Psoas muscle (tissue), 8 donors: ENCODE measurements at places on chromosomes 3 and 15. TPM values are rescaled to one million over a fixed set of nuclear protein-coding genes. Genes with fewer than 3 reads are reported as not detected.
A peak's percentile ranks its signal among the peaks of the same experiment; 100 is the strongest.

Gene SAXO2
- polyA plus RNA-seq, result 0.80 TPM

Gene XIRP1
- 523 TPM for polyA plus RNA-seq

Gene RBMS3
- polyA plus RNA-seq, result 3.8 TPM

Gene OCA2
- polyA plus RNA-seq, result 0.04 TPM

Gene C15orf62
- 0.05 TPM for polyA plus RNA-seq

Gene SLC9A9
- 1.3 TPM for polyA plus RNA-seq

Gene CHST13
- not detected for polyA plus RNA-seq

Gene ATP10A
- polyA plus RNA-seq, result 0.14 TPM

Gene ABCF3
- polyA plus RNA-seq, result 108 TPM

Gene EXD1
- 0.43 TPM for polyA plus RNA-seq

DNA sequence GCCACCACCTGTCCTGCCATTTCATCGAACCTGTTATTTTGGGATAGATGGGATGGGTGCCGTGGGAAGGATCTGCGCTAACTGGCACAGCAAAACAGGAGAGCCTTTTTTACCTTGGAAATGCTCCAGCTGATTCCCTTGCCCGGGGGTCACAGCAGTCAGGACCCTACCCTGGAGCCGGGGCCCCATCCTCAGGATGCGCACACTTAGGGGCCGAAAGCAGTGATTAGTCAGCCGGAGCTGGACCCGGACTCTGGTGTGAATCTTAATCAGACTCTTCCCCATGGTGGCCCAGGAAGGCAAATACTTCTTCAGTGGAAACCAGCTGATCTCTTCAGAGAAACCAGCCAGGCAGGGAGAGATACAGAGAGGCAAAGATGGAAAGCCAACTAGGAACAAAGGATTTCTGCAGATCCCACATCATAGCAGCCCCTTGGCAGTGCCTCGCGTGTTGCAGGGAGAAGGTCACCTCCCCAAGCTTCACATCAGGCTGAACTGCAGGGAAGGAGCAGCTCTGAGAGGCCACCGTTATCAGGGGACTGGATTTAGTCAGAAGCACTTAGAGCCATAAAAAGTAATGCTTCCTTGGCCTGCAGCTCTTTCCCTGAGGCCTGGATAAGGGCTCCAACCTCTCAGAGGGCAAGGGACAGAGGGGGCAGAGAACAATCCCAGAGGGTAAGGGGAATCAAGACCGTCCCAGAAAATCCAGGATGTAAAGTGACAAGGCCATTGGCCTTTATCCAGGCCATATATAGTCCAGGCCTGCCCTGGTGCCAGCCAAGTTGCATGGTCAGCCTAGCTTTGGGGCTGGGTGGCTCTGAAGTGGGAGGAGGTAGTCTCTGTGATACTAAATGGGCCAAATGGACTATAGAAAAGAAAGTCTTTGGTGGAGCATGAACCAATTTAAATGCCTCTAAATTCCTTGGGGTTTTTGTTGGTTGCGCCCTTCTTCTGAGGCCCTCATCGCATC, 52.9 kb downstream of the WDR76 start:
- no peak for DNase-seq
- H3K27ac ChIP-seq, result no peak overlapping the region
- no peak overlapping the region for H3K4me3 ChIP-seq
- H3K36me3 ChIP-seq, result no peaks in the 10 kb centered on the region
- no peaks in the 10 kb centered on the region for H3K27me3 ChIP-seq

DNA sequence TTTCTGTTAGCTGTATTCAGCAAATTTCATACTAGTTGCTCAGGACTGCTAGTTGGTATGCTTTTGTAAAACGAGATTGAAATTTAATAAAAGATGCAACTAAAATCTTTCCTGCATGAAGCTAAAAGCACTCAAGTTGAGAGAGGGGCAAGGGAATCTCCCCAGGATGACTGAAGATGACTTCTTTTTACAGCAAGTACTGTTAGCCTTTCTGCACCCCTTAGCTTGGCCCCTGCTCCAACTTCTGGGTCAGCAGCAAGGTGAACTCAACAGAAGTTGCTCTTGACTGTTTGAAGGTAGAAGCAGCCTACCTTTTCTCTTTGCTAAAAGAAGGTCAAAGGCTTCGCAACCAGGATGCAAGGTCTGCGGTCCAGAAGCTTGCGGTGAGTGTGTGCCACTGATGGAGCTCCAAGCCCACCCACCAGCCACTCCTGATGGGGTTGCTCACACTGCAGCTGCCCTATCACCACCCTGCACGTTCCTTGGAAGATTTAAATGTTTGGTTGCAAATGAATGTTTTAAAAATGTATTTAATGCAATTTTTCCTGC, 32.5 kb downstream of the NME9 start:
- no peak for DNase-seq
- no peak overlapping the region for H3K4me3 ChIP-seq
- peaks cover 75% of the 10 kb centered on the region for H3K36me3 ChIP-seq
- H3K27ac ChIP-seq, result no peak overlapping the region

DNA sequence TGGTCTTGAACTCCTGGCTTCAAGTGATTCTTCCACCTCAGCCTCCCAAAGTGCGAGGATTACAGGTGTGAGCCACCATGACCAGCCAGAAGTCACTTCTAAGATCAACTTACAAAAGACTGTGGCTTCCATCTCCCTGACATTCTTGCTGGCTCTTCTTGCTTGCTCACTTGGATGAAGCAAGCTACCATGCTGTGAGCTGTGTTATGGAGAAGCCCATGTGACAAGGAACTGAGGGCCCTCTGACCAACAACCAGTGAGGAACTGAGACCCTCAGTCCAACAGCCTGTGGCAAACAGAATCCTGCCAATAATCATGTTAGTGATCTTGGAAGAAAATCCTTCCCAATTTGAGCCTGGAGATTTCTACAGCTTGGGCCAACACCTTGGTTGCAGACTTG, 7.2 kb upstream of the VPS8 start:
- no peak overlapping the region for H3K4me3 ChIP-seq
- no peak for DNase-seq
- H3K4me1 ChIP-seq, result peaks cover 18% of the 10 kb centered on the region
- H3K27me3 ChIP-seq, result no peaks in the 10 kb centered on the region

DNA sequence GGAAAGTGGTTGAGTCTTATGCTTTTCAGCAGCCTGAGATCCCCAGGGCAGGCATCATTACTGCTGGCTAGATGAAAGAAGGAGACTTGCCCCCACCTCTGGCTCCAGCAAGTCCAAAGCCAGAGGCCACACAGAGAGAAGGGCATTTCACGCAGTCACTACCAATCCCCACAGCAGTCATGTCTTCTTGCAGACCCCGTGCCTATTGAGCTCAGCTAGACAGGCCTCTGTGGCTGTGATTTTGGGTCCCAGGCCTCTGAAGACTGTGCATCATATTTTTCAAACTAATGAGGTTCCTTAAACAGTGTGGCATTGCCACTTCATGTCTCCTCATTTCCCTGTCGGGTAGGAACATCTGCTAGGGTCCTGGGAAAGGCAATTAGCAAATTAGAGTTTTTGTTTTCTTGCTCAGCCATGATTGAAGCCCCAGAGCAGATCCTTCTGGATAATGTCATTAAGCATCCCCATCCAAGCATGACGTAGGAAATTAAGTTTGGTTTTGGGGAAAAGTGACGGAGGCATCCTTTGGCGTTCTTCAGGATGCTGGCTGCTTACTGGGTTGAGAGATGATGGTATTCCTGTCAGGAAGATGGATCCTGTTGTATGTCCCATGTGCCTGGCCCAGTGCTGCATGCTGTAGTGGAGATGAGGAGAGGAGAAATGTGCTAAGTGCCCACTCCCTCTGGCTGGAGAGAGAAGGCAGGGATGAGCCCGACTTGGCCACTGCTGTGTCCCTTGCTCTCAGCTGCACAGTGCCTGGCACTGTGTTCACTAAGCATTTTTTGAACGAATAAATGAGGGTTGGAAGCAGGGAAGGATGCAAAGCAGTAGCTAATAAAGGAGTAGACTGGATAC, 7.0 kb downstream of the SPSB4 start:
- H3K4me3 ChIP-seq, result no peak overlapping the region
- H3K36me3 ChIP-seq, result no peaks in the 10 kb centered on the region
- no peaks in the 10 kb centered on the region for H3K27me3 ChIP-seq
- H3K4me1 ChIP-seq, result no peaks in the 10 kb centered on the region
- no peak for DNase-seq

GRCh38 chr3:71226565-71227269, 356.8 kb downstream of the FOXP1 start:
- no peaks in the 10 kb centered on the region for H3K36me3 ChIP-seq
- peak; percentile 44 for DNase-seq
- H3K27me3 ChIP-seq, result no peaks in the 10 kb centered on the region
- H3K4me3 ChIP-seq, result peak overlapping the region; percentile 43
- H3K4me1 ChIP-seq, result peaks cover 12% of the 10 kb centered on the region

- no peak overlapping the region for H3K27ac ChIP-seq
- no peaks in the 10 kb centered on the region for H3K27me3 ChIP-seq
- no peaks in the 10 kb centered on the region for H3K4me1 ChIP-seq
- H3K4me3 ChIP-seq, result no peak overlapping the region
- no peak for DNase-seq
Observed at GRCh38 chr3:103712320-103713008, 1277.6 kb downstream of the ZPLD1 start.

DNA sequence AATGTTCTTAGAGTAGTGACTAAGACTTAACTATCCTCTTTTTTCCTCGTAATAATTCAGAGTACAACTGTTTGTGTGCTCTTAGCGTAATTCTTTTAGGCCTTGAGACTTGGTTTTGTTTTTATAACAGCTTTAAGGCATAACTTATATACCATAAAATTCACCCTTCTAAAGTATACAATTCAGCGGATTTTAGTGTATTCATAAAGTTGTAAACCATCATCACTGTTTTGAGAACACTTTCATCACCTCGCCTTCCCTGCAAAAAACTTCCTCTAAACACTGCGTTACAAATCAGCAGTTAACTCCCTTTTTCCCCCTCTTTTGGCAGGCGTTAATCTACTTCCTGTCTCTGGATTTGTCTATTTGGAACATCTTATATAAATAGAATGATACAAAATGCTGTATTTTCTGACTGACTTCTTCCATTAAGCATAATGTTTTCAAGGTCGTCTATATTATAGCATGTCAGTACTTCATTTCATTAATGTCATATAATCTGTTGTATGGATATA, 18.7 kb downstream of the DNAJC13 start:
- H3K36me3 ChIP-seq, result peaks cover 8% of the 10 kb centered on the region
- no peak for DNase-seq
- no peak overlapping the region for H3K27ac ChIP-seq
- H3K4me3 ChIP-seq, result no peak overlapping the region
- no peaks in the 10 kb centered on the region for H3K27me3 ChIP-seq
- peaks cover 10% of the 10 kb centered on the region for H3K4me1 ChIP-seq

DNA sequence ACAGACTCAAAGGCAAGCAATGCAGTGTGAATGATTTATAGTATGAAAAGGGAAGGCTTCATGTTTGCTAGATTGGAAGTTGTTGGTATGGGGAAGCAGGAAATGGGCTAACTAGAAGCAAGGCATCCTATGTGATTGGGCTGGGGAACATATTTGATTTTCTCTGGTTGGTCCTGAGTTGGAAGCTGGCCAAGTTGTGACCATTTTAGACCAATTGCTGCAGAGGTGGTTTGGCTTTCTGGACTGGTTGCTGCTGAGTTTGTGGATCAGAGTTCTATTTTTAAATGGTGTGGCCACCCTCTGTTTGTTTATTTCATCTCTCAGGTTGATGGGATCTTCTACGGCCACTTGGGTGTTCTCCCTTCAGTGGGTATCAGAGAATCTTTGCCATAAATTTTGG, 39.7 kb downstream of the NUDT16 start:
- H3K27me3 ChIP-seq, result no peaks in the 10 kb centered on the region
- DNase-seq, result no peak
- H3K27ac ChIP-seq, result no peak overlapping the region

GRCh38 chr3:195209847-195210265, 61.1 kb downstream of the XXYLT1 start:
- no peaks in the 10 kb centered on the region for H3K27me3 ChIP-seq
- H3K4me1 ChIP-seq, result peaks cover 30% of the 10 kb centered on the region
- peak; percentile 76 for DNase-seq
- no peaks in the 10 kb centered on the region for H3K36me3 ChIP-seq
- H3K4me3 ChIP-seq, result peak overlapping the region; percentile 54

DNA sequence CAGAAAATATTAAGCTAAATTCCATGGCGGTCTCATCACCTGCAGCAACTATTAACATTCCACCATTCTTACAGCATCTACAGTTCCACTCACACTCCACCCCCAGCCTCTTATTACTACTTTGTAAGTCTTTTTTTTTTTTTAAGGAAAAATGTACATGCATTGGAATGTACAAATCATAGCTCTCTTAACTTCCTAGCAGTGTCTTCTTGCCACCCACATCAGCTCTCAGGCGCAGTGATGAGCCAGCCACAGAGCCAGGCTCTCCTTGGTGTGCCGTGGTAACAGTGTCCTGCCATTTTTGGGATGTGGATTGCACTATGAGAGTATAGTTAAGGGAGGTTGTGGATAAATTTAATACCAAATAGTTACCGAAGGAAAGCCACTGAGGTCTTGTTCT, 17.8 kb downstream of the ABHD17C start:
- H3K4me3 ChIP-seq, result no peak overlapping the region
- H3K4me1 ChIP-seq, result no peaks in the 10 kb centered on the region
- H3K36me3 ChIP-seq, result no peaks in the 10 kb centered on the region
- no peak overlapping the region for H3K27ac ChIP-seq

- no peaks in the 10 kb centered on the region for H3K36me3 ChIP-seq
- no peaks in the 10 kb centered on the region for H3K27me3 ChIP-seq
- H3K4me1 ChIP-seq, result peaks cover 4% of the 10 kb centered on the region
- DNase-seq, result no peak
- H3K27ac ChIP-seq, result no peak overlapping the region
Observed at GRCh38 chr3:171564748-171565480, 104.7 kb upstream of the TNIK start.

GRCh38 chr3:133964547-133964946, 65.2 kb downstream of the SLCO2A1 start:
- H3K36me3 ChIP-seq, result no peaks in the 10 kb centered on the region
- H3K27me3 ChIP-seq, result no peaks in the 10 kb centered on the region
- no peak overlapping the region for H3K27ac ChIP-seq

DNA sequence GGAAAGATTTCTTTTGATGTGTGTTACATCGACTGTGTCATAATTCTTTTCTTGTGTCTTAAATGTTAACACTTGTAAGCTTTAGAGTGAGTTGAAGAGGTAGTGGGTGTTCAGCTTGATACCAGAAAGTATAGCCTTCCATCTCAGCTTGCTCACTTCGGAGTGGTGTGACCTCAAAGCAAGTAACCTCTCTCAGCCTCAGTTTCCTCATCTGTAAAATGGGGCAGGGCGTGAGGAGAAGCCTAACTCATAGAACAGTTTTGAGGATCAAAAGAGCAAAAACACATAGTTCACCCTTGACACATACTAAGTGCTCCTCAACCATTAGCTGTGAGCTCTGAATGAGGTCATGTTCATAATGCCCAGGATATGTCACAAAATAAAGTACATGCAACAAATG, 434.8 kb upstream of the PROK2 start:
- DNase-seq, result no peak
- no peak overlapping the region for H3K27ac ChIP-seq
- no peaks in the 10 kb centered on the region for H3K36me3 ChIP-seq
